NCI-H524 treated with DMSO at 0.1 percent for 48 hours (cell line): ENCODE measurements at places on chromosomes 16 and 17.

- DNase-seq, result no peak
These were observed 253.0 kb downstream of the HS3ST3B1 start for GRCh38 chr17:14553847-14554246.

DNA sequence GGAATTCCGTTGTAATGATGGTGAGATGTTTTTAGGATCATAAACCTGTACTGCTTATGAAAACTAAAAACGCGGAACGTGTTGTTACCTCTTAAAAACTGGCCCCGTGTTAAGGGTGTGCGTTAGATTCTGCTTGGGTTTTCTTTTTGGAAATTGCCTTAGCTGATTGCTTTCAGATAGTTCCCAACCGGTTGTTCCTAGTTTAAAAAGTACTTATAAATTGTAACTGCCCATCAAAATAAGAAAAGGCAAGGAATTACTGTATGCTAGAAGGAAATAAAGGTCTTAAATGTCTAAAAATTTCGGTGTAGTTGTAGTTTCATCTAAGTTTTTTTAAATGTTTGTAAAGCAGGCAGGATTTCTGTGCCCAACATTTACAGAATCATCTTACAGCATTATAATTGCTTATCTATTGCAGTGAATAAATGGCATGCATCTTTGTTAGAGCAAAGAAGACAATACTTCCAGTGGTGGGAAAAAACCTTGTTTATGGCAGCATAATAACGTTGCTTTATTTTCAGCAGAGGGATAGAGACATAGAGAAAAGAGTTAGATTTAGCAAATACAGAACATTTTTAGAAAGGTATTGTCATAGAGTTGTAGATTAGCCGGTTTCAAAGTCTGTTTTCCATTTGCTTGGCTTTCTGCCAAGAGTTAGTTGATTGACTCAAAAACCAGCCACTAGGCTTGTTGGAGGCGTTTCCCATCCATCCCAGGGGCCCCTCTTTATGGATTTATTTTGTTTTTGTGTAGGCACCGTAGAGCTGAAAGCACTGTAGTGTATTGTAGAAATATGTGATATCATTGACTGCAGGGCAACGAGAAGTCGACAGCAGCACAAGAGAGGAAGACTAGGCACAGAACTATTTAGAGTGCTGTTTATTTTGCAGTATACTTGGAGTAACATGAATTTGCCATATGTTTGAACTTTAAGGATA, 1.7 kb downstream of the PPM1D start:
- DNase-seq, result peak; percentile 53

DNA sequence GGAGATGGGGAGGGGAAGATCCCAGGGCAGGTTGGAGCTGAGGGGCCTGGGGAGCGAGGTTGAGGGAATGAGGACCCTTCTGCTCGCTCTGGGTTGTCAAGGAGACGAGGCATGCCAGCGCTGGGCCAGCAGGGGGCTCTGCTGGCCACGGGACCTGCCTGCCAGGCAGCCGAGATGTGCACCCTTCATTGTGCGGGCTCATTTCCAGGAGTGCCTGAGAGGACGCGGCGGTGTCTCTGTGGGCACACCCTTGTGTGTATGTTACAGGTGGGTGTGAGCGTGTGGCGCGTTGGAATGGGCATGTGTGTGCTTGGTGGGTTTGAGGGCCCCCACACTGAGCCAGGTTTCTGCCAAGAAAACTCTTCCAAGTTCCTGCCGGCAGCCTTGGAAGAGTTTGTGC, 15.9 kb downstream of the ARHGAP23 start:
- no peak for DNase-seq

DNA sequence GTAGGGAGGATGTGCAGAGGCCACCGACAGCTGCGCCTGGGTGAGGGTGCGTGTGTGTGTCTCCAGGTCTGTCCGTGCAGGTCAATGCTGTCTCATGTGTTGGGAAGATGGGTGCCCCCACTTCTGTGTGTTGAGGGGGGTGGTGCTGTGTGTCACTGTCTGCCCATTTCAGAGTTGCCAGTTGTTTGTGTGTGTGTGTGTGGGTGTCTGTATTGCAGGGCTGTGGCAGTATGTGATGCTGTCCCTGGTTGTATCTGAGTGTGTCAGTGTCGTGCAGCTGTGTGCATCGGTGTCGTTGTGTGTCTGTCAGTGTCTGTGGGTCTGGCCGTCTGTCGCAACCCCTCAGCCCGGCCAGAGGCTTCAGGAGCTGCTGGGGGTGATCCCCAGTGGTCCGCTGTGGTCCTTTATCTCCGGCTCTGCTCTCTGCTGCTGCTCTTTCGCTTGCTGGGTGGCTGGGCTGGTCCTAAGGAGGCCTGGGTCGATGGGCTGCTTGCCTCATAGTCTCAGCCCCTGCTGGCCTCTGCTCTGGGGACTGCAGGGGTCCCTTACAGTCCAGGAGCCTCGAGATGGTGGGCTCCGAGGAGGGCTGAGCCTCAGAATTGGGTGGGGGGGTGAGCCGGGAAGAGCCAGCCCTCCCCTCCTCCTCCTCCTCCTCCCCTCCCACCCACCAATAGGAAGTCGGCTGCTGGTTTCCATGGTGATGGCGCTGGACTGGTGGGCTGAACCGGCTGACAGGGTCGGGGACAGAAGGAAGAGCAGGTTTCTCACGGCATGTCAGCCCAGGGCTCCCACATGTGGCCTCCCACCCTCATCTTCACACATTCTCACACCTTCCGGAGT, at the start of gene TSPOAP1:
TSS of gene TSPOAP1 (minus strand) at position 601 of the 840 bp plus-strand sequence. CDS start 875 bp downstream, outside the sequence.
- DNase-seq, result no peak

GRCh38 chr16:27273670-27274423, 5.3 kb upstream of the NSMCE1 start:
- no peak for DNase-seq

- DNase-seq, result no peak
These were observed 1.4 kb upstream of the CACNA1G start for GRCh38 chr17:50558941-50559614.

DNA sequence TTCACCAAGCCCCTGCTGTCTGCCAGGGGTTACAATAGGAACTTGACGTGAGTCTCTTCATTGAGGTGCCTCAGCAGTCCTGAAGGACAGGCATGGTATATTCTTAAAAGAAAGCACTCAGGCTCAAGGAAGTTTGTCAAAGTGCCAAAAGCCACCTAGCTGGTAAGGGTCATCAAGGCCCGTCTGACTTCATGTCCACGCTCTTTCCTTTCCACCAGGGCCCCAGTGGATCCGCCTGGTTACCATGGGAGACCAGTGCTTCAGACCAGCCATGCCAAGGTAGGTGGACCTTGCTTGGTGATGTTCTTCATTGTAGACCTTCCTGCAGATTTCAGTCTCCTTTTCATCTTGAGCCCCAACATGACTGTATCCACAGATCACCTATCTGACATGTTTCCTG, 27.6 kb upstream of the CCL1 start:
- no peak for DNase-seq

- DNase-seq, result peak; percentile 26
These were observed 94.0 kb upstream of the TNRC6C start for GRCh38 chr17:77864234-77865111.
